ENCODE measurements at places on chromosomes 16 and 17. TPM values are rescaled to one million over a fixed set of nuclear protein-coding genes. Genes with fewer than 3 reads are reported as not detected.

KRT32 gene
- not detected for total RNA-seq

ZBTB4 gene
- total RNA-seq = 25.8 TPM

CPHXL2 gene
- not detected for total RNA-seq

IL32 gene
- total RNA-seq = not detected
